ENCODE measurements at places on chromosomes 12 and 14.

GRCh38 chr12:122944605-122945592 lies 21.4 kb downstream of the ABCB9 start:
- no peak for DNase-seq

DNA sequence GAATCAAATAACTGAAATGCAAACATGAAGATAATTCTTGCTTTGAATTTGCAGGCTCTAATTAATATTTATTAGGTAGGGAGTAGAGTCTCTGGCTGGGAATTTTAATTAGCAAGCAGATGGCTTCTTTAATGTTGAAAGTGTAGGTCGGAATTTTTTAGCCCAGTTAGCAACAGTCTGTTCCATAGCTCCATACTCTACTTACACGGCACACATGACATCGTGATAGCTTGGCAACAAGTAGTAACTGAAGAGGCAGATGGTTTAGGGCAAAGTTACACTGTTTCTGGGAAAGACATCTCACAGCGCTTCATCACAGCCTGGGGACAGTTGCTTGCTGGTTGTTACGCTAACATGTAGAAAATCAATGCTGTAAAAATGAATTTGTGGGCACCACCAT lies 710.7 kb downstream of the GALC start:
- DNase-seq = no peak

DNA sequence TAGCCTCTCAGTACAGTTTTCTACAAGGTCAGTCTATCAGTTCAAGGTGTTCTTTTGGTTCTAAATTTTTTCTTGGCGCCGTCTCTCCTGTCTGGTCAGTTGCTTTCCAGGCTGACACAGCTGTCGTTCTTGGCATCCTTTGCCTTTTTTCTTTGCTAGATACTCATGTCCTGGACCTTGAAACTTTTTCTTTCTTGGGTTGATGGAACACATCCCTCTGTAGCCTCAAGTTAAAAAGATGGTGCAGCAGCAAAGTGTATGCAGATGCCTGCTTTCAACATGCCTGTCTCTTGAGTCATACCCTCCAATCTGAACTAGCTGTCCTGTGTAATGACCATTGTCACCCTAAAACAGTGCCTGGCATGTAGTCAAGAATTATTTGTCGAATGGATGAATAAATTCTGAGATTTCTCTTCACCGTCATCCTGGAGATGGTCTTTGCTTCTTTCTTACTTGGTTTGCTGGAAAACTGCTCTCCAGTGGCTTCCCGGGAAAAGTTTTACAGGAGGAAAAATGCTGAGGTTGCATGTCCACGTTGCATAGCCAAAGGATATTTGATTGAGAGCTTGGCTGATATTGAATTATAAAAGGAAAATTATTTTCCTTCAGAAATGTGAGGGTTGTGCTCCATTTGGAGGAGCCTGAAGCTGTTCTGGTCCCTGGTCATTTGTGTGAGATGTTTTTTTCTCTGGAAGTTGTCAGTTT lies 4.6 kb downstream of the NYNRIN start:
- DNase-seq = no peak

DNA sequence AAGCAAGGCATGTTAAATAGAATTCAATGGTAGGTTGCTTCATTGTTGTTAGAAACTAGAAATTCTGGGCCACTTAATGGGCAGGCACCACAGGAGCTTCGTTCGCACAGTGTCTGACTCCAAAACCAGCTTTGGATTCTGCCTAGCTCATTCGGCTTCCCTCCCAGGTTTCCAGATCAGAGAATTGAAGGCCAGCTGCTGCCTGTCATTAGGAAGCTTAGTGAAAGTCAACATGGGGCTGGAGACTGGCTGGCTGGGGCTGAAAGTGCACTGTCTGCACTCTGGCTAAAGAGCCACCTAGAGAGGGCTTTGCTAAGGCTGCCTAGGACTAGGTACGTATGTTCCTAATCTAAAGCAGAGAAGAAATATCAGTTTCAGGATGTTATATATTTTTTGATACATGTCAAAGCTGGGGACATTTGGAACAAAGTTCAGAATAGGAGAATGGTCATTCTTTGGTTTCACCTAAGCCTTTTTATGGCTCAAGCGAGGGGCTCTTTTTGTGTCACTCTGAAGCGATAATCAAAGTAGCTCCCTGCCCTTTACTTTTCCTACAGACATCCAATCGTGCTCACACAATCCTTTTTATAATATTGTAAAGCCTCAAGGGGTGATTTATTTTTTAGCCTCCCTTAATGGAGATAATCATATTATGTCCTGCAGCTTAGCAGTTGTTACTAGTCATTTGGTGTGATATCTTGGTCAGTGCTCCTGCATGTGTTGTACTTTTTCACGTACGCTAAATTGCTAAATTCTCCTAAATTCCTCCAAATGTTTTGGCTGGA lies 238.5 kb upstream of the NAV3 start:
- no peak for DNase-seq

- no peak for DNase-seq
Measured at GRCh38 chr12:89350260-89350629, 2.1 kb downstream of the DUSP6 start.

All from activated naive CD8-positive, alpha-beta T cell treated with anti-CD3 and anti-CD28 coated beads, Interleukin-2, amount 10 ng/mL, durations not matched to agents 7 days and 5 days (primary cell).